Stimulated activated CD8-positive, alpha-beta memory T cell treated with anti-CD3 and anti-CD28 coated beads, Interleukin-2, amount 100 ng/mL, for 1 hour (primary cell): ENCODE measurements at places on chromosomes 7 and 10.

DNA sequence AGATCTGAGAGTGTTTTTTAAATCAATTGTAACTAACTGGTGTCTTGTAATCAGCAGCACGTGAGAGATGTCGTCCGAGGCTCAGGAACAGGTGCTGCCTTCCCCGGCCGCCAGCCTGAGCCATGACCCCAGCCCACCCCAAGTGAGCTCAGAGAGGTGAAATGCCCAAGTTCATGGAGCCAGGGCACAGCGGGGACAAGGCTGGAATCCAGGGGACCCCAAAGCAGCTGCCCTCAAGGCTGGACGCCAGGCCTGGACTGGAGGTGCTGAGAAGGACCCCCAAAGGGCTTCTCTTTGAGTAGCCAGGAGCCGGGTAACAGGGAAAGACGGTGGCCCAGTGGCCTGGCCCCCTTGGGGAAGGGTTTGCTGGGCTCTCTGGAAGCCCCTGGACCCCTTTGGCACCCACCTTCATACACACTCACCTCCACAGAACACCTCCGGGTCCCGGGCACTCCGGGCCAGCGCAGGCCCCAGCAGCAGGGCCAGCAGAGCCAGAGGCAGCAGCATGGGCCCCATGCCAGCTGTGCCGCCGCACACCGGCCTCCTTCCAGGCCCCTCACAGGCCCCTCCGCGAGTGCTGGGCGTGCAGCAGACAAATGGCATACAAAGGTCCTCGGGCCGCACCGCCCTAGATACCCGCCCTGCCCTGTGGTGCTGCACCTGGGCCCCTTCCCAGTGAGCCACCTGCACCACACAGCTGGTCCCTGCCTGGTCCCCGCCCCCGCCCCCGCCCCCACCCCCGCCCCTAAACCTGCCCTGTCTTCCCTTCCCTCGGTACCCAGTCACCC lies 24.0 kb upstream of the CNPY1 start:
- DNase-seq, result no peak

DNA sequence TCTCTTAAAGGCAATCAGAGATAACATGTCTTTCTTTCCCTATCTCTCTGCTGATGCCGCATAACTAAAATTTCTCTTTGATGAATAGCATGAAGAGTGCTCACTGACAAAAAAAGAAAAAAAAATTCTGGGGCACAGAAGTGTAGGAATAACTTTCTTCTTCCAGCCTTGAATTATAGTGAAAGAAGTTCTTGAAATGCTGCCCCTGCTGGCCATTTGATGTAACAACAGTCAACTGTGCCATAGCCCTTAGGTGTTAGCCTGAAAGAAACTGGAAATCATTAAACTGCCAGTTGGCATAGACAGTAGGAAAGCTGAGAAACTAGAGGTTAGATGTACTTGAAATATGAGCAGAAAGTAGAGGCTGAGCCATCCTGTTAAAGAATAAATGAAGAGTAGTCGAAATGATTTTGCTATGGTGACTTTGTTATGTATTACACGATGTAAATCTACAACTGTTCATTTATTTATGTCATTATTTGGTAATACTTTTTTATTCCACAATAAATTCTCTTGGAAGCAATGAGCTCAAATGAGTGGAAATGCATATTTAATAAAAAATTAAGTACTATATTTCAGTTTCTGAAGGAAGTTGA lies 48.3 kb upstream of the FAM171A1 start:
- no peak for DNase-seq

DNA sequence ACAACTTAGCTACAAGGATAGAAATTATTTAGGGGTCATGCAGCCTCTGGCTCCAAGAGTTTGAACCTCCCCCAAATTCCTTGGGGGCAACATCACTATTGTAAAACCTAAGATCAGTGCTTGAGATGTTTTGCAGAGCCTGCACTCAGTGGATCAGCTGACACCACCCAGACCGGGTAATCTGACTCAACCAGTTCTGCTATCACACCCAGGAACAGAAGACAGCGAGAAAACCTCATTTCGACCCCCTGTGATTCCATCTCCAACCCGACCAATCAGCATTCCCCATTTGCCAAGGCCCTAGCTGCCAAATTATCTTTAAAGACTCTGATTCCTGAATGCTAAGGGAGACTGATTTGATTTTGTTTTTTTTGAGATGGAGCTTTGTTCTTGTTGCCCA lies 5.2 kb downstream of the TACR2 start:
- DNase-seq, result no peak

GRCh38 chr7:26151096-26151495 lies 902 bp upstream of the NFE2L3 start:
- DNase-seq, result no peak

GRCh38 chr10:49112098-49112497 lies 3.2 kb downstream of the VSTM4 start:
- DNase-seq, result no peak

DNA sequence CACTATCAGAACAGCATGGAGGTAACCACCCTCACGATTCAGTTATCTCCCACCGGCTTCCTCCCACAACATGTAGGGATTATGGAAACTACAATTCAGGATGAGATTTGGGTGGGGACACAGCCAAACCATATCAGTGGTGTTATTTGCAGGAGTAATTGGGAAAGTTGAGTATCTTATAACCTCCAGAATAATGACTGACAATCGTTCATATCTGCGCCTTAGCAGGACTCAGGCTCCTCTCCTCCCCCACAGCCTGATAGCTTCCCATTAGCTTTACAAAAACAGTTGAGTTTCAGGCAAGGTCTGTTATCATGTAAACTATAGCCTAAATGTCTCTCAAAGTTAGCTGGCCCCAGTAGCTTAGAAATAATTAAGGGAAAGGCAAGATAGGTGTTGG lies 3.4 kb upstream of the ERCC6 start:
- DNase-seq, result no peak
